ENCODE measurements at places on chromosomes 5 and 9.

GRCh38 chr9:95629585-95629984 is 112.8 kb upstream of the PTCH1 start:
- no peak for DNase-seq

- DNase-seq: no peak
These were observed 9.3 kb downstream of the PSD2 start for GRCh38 chr5:139804800-139805397.

GRCh38 chr5:36611520-36612274 is 5.3 kb downstream of the SLC1A3 start:
- DNase-seq: no peak

DNA sequence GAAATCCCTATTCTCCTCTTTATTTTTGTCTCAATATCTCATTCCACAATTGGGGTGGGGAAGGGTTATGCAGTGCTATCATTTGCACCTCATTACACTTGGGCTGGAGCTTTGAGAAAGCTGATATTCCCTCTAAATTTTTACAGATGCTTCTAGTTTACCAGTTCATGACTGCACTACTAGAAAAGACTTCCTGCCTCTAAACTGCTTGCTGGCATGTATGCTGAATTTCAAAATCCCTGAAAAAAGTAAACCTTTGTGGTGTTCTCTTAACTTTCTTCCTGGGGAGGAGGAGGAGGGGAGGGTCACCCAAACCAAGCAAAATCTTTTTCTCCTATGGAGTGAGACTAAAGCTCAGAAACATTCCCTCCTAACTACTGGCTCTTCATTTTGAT is 45.1 kb downstream of the BNC2 start:
- no peak for DNase-seq

DNA sequence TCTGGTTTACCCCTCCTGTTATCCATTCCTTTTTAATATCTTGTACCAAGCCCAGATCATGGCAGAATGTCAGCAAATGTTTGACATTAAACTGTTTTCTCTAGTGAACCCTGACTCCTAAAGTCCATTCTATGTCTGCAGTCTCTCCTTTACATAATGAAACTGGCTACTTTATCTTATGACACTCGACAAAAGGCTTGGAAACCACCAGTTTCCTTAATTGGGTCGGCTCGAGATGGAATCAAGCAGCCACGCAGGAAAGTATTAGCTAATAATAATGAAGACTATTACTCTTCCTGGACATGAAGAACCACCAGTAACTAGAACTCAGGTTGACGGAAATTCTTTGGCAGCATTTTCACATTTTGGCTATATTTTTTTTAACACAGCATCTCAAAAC is 17.5 kb downstream of the DAP start:
- DNase-seq: no peak

GRCh38 chr5:73780302-73781080 is 154.5 kb downstream of the ARHGEF28 start:
- DNase-seq: no peak

- DNase-seq: no peak
These were observed 509.3 kb upstream of the CTNND2 start for GRCh38 chr5:12413585-12413984.

Data from ascending aorta (tissue), 2 donors.